ENCODE measurements at places on chromosomes 2 and 18.
A peak's percentile ranks its signal among the peaks of the same experiment; 100 is the strongest.

- DNase-seq = no peak
Measured at GRCh38 chr2:2484301-2484700, 153.2 kb upstream of the MYT1L start.

DNA sequence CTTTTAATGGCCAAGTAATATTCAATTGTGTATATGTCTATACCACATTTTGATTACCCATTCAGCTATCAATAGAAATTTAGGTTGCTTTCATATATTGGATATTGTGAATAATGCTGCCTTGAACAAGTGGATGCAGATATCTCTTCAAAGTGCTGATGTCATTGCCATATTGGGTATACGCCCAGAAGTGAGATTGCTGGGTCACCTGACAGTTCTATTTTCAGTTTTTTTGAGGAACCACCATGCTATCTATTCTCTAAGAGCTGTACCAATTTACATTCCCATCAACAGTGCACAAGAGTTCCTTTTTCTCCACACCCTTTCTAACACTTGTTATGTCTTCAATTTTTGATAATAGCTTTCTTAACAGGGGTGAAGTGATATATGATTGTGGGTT lies 306.9 kb downstream of the ZNF516 start:
- no peak for DNase-seq

DNA sequence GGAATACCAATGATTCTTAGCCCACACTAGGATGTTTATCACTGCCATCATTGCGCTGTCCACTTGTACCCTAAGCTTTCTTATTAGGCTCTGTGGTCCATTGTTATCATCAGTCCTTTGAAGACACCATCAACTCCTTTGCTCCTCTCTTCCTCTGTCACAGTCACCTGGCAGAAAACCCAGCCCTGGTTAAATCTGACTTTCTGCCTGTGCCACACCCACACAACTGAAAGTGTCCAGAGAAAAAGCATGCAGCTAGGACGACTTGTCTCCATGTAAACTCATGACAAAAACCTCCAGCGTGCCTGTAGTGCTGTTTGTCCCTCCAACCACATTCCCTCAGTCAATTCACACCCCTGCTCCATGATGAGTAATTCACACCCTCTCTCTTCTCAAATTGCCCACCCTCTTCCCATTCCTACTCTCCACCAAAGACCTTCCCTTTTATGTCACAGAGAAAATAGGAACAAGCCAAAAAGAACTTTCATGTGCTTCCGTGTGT lies 297.4 kb upstream of the MGAT5 start:
- DNase-seq = no peak

DNA sequence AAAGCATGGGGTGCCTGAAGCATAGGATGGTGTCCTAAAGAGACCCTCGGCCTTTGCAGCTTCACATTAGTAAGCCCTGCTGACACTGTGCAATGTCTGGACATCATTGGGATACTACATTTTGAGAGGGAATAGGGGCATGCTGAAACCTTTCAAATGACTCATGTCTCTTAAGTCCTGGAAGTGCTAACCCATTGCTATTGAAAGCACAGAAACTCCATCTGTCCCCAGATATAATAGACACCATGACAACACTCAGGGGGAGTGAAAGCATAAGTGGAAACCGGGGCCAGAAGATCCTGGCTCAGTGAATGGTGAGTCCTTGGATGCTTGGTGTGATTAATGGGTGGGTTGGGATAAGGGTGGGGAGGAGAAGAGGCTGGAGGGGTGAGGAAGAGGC lies 595.5 kb upstream of the ID2 start:
- peak; percentile 0 for DNase-seq

DNA sequence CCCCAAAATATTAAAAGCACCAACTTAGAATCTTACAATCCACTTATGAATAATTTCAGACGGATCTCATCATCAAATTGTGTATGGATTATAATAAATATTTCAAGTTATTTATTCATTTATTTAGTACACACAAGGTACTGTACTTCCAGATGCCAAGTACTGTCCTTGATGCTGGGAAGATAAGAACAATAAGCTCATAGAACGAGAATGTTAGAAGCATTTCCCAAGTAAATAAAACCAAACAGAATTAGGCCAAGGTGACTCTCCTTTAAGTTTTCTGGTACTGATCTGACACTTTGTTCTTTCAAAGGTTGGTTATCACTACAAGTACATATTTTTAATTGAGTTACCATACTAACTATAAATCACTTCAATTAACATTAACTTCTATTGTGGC lies 416.1 kb upstream of the ETAA1 start:
- no peak for DNase-seq

DNA sequence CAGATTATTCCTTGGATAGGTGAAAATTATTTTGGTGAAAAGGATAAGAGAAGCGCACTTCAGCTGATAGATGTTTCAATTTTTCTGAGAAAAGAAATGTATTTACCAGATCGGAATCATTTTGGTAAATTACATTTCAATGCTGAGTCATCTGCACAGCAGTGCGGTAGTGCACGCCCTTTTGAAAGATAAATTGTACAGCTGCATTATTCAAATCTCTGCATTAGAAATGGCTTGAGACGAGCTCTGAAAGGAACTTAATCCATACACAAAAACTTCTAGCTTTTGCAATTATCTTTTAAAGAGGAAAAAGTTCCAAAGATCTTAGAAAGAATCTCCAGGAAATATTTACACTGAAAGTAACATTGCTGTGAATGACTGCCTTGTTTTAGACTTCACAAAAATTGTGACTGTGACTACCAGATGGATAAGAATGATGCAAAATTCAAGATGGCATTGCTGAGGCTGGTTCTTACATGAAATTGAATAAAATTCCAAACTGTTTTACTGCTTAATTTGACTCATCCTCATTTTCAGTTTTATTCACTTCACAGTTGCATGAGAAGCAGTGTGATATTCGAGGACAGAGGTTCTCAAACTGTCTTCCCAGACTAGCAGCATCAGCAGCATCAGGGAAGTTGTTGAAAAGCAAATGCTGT lies 161.7 kb downstream of the RND3 start:
- no peak for DNase-seq

- no peak for DNase-seq
Measured at GRCh38 chr2:43724728-43725526, 48.7 kb upstream of the C1GALT1C1L start.

DNA sequence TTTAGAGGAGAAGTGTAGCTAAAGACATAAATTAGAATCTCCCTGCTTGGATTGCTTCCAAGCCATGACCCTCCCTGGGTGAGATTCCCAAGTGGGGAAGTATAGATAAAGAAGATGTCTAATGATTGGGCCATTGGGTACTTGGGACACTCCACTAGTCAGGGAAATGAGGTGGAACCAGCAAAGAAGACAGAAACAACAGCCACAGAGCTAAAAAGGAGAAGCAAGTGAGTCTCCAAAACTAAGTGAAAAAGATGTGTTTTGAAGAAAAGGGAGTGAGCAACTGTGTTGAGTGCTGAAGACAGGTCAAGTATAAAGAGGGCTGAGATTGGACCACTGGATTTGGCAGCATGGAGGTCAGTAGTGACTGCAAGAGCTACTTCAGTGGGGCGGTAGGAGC lies 276.7 kb upstream of the STON1 start:
- DNase-seq = no peak

DNA sequence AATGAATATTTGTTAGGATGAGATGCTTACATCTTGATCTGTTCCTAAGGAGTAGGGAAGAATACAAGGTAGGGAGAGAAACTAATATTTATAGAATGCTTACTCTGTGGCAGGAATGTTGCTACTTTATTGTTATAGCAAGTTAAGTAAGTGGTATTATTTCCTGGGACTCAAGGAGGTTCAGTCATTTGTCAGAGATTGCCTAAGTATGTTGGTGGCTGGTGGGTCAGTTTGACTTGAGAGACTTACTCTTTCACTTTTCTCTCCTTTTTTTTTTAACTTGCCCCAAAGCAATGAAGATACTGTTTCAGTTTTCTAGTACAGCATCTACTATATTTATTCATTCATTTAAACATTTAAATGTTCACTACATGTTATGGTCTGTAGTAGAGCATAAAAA lies 209.2 kb upstream of the STON1 start:
- DNase-seq = no peak

GRCh38 chr2:25494616-25495015 lies 152.9 kb upstream of the DNMT3A start:
- DNase-seq = no peak

GRCh38 chr2:43191947-43192516 lies 34.4 kb downstream of the ZFP36L2 start:
- DNase-seq = peak; percentile 19

GRCh38 chr18:55136864-55137263 lies 177.6 kb upstream of the CCDC68 start:
- peak; percentile 81 for DNase-seq

- DNase-seq = no peak
Measured at GRCh38 chr18:27198036-27198435, 12.9 kb upstream of the CHST9 start.

DNA sequence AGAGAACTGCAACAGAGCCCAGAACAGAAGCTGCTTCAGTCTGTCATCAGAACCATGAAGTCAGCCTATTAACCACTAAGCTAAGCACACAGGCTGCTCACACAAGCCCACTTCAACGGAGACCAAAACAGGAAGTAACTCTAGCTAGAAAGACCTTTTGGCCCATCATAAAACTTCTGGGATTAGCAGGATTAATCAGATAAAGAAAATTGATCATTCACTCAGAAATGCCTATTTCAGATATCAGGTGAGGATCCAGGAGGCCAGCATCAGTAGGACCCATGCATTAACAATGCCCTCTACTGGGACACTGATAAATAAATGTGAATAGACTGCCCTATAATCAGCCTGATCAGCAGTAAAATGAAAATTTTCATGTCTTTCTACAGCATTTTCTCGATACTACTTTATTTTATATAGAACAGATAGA lies 101.4 kb downstream of the WDPCP start:
- DNase-seq = peak; percentile 18

DNA sequence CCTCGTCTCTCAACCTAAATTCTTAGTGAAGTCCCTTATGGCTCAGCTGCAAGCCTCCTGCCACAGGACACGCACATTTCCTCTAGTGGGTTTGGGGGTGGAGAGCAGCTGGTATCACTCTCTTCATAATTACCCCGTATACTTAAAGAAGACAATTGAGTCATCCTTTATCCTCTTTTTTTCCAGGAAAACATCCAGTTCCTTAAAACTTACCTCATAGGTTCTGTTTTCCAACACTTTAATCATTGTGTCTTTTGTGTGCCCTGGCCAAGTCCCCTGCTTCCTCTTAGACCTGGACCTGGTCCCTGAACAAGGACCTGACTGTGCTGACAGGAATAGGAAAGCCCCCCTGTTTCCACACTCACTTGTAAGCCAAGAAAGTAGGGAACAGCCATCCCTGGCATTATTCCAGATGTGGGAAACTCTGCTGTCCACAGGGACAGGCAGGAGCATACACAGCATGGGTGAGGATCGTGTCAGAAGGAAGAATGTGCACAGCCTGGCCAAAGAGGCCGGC lies 42.3 kb upstream of the MYO1B start:
- peak; percentile 65 for DNase-seq

DNA sequence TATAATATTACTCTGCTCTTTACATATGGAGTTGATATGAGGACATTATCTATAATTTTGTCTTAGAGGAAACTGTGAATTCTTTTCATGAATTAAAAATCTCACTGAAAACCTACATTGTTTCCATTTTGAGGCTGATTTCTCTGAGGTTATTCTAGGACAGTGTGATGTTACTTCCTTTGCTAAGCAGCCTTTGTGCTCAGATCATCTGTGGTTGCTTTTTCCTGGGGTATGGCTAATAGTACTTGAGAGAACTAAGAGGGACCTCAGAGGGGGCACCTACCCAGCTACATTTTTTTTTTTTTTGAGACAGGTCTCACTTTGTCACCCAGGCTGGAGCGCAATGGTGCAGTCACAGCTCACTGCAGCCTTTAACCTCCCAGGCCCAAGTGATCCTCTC lies 8.7 kb upstream of the MPP4 start:
- DNase-seq = no peak

DNA sequence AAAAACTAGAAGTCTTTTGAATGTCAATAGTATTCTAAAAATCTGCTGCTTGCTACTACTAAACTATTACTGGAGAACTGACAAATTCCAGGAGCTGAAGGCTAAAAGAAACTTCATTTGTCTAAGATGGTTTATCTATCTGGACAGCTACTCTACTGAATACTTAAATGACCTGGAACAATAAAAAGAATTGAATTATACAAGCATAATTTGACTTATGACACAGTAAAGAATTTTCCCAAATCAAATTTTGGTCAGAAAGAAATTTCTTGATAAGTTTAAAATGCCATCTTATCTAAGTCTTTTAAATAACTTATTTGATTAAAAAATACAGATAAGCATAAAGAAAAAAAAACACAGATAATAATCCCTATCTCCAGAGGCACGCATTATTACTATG lies 80.2 kb upstream of the ITGA4 start:
- no peak for DNase-seq
